Activated naive CD8-positive, alpha-beta T cell treated with anti-CD3 and anti-CD28 coated beads, Interleukin-2, amount 10 ng/mL, durations not matched to agents 7 days and 5 days (primary cell): ENCODE measurements at places on chromosomes 1 and 21. TPM values are rescaled to one million over a fixed set of nuclear protein-coding genes. Genes with fewer than 3 reads are reported as not detected.

DNA sequence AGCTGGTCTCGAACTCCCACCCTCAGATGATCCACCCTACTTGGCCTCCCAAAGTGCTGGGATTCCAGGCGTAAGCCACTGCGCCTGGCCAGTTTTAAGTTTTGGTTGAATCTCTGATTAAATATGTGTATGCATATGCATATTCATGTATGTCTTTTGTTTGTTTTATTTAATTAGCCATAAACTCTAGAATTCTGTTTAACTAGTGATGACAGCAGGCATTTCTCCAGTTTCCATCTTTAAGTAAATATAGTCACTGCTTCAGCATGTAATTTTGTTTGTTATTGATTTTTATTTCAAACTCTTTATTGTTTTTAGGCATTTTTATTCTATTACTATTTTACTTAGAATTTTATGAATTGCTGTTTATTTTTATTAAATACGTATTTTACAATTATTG is 58.0 kb downstream of the NUF2 start:
- DNase-seq: no peak
- H3K27ac ChIP-seq: no peak overlapping the region
- H3K27me3 ChIP-seq: peaks cover 30% of the 10 kb centered on the region
- no peaks in the 10 kb centered on the region for H3K36me3 ChIP-seq

- H3K27me3 ChIP-seq: no peaks in the 10 kb centered on the region
- H3K4me1 ChIP-seq: no peaks in the 10 kb centered on the region
- H3K36me3 ChIP-seq: peaks cover 39% of the 10 kb centered on the region
Observed at GRCh38 chr1:155392898-155393411, 72.3 kb downstream of the RUSC1 start.

GRCh38 chr1:2598329-2598931 is 11.9 kb downstream of the PRXL2B start:
- H3K36me3 ChIP-seq: no peaks in the 10 kb centered on the region
- H3K27ac ChIP-seq: no peak overlapping the region
- DNase-seq: no peak
- no peaks in the 10 kb centered on the region for H3K4me1 ChIP-seq

DNA sequence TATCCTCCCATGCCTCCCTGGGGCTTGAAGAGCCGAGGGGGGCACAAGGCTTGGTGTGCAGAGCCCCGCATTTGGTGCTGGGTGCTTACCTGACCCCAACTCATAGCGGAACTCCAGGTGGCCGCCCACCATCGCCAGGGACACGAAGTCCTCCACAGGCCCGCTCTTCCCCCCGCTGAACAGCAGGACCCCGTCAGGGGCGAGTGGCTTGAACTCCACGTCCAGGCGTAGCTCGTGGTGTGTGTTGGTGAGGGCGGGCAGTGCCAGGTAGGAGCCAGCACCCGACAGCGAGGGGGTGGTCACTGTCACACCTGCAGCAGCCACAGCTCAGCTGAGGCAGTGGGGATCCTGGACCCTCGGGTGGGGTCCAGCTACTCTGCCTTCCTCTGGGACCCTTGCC is 17.2 kb downstream of the LDLRAD2 start:
- H3K36me3 ChIP-seq: peaks cover 11% of the 10 kb centered on the region
- no peaks in the 10 kb centered on the region for H3K27me3 ChIP-seq
- H3K27ac ChIP-seq: no peak overlapping the region
- no peak overlapping the region for H3K4me3 ChIP-seq
- no peak for DNase-seq

GRCh38 chr1:203408486-203409481 is 57.9 kb upstream of the FMOD start:
- no peak for DNase-seq
- H3K27ac ChIP-seq: no peak overlapping the region
- H3K4me1 ChIP-seq: no peaks in the 10 kb centered on the region

- peaks cover 10% of the 10 kb centered on the region for H3K27me3 ChIP-seq
- no peak for DNase-seq
- H3K4me1 ChIP-seq: no peaks in the 10 kb centered on the region
- no peak overlapping the region for H3K27ac ChIP-seq
Observed at GRCh38 chr21:34262469-34262845, 101.3 kb upstream of the KCNE2 start.

- no peaks in the 10 kb centered on the region for H3K4me1 ChIP-seq
- H3K4me3 ChIP-seq: no peak overlapping the region
- no peaks in the 10 kb centered on the region for H3K27me3 ChIP-seq
- no peak for DNase-seq
- no peak overlapping the region for H3K27ac ChIP-seq
- peaks cover 20% of the 10 kb centered on the region for H3K36me3 ChIP-seq
Observed at GRCh38 chr1:77847621-77848080, 40.8 kb upstream of the NEXN start.

The TNFRSF8 gene
- 0.22 TPM for total RNA-seq
